ENCODE measurements at places on chromosomes 16 and 17. TPM values are rescaled to one million over a fixed set of nuclear protein-coding genes. Genes with fewer than 3 reads are reported as not detected.

- no peaks in the 10 kb centered on the region for H3K27me3 ChIP-seq
- H3K36me3 ChIP-seq, result no peaks in the 10 kb centered on the region
- no peaks in the 10 kb centered on the region for H3K4me1 ChIP-seq
- H3K27ac ChIP-seq, result no peak overlapping the region
Measured at GRCh38 chr17:1597861-1598342, 30.7 kb downstream of the SLC43A2 start.

GRCh38 chr16:30694926-30695693, 3.9 kb upstream of the SRCAP start:
- peaks cover 15% of the 10 kb centered on the region for H3K4me1 ChIP-seq
- no peak overlapping the region for H3K27ac ChIP-seq
- no peak for DNase-seq
- no peaks in the 10 kb centered on the region for H3K27me3 ChIP-seq
- no peak overlapping the region for H3K4me3 ChIP-seq
- H3K36me3 ChIP-seq, result peaks cover 7% of the 10 kb centered on the region

Gene AGRP
- not detected for total RNA-seq

Gene PRRT2
- 4.6 TPM for total RNA-seq

Data from naive thymus-derived CD4-positive, alpha-beta T cell (primary cell).